Peyer's patch (tissue), 4 donors: ENCODE measurements at places on chromosomes 16 and 17. TPM values are rescaled to one million over a fixed set of nuclear protein-coding genes. Genes with fewer than 3 reads are reported as not detected.

KRTAP2-3 gene
- not detected for total RNA-seq

HOXB2 gene
- 9.6 TPM for total RNA-seq

SPATA22 gene
- total RNA-seq, result not detected

CDRT15L2 gene
- not detected for total RNA-seq

HAPSTR1 gene
- total RNA-seq, result 38.0 TPM
